ENCODE measurements at places on chromosomes 1 and 21.

DNA sequence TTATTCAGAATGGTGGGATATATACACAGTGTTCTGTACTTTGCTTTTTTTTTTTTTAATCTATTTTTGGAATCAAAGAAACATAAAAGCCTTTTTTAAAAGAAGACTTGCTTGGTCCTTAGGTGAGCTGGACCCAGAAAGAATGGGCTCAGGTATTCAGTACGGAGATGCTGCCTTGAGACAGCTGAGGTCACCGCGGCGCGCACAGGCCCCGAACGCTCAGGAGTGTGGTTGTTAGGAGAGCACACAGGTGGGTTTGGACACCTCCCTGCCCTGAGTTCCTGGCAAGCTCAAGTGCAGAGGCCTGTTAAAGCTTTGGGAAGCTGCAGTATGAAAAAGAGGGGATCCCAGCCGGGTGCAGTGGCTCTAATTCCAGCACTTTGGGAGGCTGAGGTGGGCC is 31.8 kb downstream of the RAB4A start:
- no peak for DNase-seq

DNA sequence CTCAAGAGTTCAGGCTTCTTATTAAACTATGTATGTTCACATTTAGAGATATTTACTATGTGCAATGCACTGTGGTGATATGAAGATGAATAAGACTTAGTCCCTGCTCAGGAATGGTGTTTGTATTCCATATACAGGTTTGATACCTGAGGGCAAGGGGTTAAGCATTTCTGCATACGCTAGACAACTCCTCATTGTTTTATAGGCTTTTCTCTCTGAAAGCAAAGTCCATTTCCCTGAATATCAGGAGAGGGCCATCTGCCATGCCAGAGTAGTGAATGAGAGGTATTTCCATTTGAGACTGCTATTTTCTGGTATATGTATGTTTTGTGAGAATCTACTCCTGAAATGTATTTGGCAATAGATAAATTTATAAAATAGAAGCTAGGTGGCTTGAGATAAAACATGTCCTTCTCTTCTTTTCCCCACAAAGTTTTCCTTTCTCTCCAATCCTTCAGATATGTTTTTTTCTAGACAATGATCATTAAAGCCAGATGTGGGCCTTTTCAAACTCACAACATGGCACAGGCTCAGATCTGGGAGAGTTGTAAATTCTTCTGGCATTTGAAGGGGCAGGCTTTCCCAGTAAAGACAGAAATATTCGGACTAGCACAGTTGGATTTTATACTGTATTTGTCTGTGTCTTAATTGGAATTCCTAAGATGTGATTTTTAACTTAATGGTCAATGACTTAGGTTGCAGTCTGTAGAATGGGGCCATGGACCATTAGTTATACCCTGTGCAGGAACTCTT is 73.3 kb upstream of the WDR26 start:
- no peak for DNase-seq

GRCh38 chr1:3669971-3670431 is 17.7 kb downstream of the TP73 start:
- no peak for DNase-seq

- DNase-seq: no peak
Observed at GRCh38 chr1:246595146-246595545, 28.9 kb downstream of the CNST start.

DNA sequence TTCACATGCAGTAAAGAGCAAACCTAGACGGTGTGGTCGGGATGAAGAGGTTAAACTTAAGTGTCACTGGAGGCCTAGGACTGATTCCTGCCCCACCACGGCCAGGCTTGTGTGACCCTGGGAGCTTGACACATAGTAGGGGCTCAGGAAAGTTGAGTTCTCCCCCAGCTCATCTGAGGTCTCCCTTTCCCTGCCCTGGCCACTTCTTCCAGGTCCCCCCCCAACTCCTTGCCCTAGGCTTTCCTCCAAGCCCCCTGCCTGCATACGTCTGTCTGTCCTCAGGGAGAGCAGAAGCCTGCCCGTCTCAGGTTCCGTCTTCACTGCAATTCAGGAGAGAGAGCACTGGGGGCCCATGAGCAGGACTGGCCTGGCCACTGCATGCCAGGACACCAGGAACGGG is 225.8 kb downstream of the PTPRU start:
- DNase-seq: no peak

DNA sequence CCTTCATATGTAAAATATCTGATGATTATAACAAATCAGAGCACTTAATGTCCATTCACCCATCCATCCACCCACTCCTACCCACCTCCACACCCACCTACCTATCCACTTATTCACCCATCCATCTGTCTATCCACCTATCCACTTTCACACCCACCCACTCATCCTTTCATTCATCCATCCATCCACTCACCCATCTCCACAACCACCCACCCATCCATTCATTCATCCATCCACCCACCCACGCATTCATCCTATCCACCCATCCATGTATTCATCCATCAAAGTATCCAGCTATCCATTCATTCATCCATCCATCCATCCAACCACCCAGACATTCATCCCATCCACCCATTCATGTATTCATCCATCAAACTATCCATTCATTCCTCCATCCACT is 466.1 kb downstream of the AJAP1 start:
- no peak for DNase-seq

DNA sequence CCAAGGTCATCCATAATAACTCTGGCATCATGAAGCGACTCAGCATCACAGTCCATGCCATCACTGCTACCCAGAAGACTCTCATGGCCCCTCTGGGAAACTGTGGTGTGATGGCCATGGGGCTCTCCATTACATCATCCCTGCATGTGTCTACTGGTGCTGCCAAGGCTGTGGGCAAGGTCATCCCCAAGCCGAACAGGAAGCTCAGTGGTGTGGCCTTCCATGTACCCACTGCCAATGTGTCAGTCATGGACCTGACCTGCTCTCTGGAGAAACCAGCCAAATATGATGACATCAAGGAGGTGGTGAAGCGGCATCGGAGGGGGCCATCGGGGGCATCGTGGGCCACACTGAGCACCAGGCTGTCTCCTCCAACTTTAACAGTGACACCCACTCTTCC is 65.1 kb upstream of the ARHGAP29 start:
- DNase-seq: no peak

GRCh38 chr21:17585875-17586450 is 26.7 kb downstream of the BTG3 start:
- peak; percentile 63 for DNase-seq

GRCh38 chr1:7721940-7722669 is 49.0 kb upstream of the VAMP3 start:
- DNase-seq: no peak

DNA sequence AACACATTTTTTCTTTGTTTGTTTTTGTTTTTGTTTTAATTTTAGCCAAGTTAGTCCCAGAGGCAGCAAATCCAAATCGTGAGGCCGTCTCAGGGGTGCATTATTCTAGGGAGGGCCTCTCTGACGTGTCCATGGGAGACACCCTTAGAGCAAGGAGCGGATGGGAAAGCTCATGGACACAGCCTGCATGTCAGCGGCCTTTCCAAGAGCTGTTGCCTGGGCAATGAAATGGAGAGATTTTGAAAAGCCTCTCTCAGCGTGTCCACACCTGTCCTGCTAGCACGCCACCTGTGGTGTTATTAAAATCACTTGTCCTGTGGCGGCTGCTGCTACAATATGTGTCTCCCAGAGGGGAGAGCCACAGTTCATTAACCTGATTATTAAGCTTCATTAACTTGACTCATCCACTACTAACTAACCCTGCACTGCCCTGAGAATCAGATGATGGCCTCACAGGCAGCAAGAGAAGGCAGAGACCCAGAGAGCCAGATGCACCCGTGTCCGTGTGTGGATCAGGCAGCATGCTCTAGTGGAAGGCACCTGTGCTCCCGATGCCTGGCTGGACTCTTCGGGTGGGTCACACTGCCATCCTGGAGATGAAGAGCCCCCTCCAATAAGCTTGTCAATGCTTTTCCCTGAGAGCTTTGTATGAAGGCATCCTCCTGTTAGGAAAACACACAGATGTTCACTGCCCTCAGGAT is 133.3 kb downstream of the PGBD5 start:
- DNase-seq: no peak

GRCh38 chr1:57124768-57125446 is 159.1 kb upstream of the C8B start:
- no peak for DNase-seq

GRCh38 chr1:9942399-9942938 is 722 bp downstream of the LZIC start:
- peak; percentile 47 for DNase-seq
